ENCODE measurements at places on chromosomes 16 and 17. TPM values are rescaled to one million over a fixed set of nuclear protein-coding genes. Genes with fewer than 3 reads are reported as not detected.

GCGR gene
- total RNA-seq = 109 TPM

MAPK7 gene
- total RNA-seq = 7.7 TPM

SMIM36 gene
- total RNA-seq = not detected

USP6 gene
- 0.08 TPM for total RNA-seq

GRCh38 chr16:72805486-72805885 lies 242.4 kb downstream of the ZFHX3 start:
- no peak for DNase-seq

DNA sequence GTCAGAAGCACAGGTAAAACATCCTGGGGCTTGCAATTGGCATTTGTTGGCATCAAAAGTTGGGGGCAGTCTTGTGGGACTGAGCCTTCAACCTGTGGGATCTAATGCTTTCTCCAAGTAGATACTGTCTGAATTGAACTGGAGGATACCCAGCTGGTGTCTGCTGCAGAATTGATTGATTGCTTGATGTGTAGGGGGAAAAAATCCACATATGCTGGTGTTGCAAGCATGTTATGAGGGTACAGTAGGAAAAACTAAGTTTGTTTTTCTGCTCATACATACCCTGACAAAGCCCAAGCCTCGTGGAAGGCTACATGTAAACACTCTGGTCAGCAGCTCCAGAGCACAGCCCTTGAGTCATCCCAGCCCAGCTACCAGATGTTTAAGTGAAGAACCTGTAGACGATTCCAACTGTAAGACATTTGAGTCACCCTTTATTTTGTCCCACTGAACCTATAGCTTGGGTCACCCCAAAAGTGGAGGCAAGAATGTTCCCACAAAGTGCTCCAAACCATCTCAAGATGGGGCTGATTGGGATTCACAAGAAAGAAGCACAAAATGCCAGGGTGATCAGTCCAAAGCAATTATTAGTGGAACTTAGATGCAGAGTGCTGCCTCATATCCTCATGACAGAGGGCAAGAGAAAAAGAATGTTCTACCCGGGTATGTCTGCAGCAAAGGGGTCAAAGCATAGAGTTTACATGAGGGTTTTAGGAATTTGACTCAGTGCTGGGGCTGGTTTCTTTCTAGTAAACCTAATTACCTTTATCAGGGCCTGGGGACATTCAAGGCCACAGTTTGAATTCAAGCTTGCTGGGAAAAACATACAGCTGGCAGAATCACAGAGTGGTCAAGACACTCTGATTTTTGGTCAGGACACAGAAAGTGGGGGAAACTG lies 9.6 kb upstream of the APPBP2 start:
- DNase-seq = no peak

- no peak for DNase-seq
Observed at GRCh38 chr16:68446681-68447652, 1.3 kb downstream of the SMPD3 start.

- DNase-seq = no peak
Observed at GRCh38 chr16:27503662-27504061, 46.1 kb downstream of the GTF3C1 start.

DNA sequence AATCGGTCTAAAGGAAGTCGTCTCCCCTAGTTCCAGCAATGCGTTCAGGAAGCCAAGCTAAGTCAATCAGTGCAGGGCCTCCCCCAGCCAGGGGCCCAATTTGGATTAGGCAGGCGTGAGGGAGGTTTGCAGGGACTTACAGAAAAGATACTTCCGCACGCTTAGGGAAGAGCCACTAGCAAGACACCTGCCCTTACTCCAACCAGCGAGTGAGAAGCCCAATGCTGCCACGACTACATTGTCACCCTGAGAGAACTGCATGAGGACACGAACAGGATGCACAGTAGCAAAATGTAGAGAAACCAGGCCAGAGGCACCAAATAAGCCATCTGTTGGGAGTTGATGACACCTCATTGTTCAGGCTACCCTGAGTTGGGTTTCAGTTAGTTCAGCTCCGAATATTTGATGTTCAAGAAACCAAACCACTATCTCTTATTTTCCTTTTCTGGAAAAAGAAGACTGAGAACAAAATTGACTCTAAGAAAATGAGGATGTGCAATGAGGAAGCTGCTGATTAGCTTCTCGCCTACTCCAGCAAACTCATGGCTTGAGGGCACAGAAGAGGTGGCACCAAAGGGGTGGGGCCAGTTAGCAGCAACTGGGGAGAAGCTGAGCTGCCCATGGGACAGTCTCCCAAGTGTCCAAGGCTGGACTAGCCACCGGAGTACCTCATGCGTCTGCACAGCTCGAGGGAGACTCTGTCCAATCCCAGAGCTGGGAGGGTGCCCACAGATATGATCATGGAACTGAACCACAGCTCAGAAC lies 29.3 kb downstream of the TK2 start:
- no peak for DNase-seq

DNA sequence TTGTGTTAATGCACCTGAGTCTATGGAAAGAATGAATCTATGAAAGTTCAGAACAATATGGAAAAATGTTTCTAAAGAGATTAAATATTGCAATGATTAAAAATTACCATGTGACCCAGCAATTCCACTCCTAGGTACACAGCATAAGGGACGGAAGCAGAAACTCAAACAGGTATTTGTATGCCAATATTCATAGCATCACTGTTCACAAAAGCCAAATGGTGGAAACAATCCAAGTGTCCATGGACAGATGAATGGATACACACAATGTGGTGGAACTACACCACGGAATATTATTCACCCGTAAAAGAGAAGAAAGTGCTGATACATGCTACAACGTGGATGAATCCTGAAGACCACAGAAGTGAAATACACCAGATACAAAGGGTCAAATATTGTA lies 37.7 kb downstream of the VPS53 start:
- DNase-seq = no peak

DNA sequence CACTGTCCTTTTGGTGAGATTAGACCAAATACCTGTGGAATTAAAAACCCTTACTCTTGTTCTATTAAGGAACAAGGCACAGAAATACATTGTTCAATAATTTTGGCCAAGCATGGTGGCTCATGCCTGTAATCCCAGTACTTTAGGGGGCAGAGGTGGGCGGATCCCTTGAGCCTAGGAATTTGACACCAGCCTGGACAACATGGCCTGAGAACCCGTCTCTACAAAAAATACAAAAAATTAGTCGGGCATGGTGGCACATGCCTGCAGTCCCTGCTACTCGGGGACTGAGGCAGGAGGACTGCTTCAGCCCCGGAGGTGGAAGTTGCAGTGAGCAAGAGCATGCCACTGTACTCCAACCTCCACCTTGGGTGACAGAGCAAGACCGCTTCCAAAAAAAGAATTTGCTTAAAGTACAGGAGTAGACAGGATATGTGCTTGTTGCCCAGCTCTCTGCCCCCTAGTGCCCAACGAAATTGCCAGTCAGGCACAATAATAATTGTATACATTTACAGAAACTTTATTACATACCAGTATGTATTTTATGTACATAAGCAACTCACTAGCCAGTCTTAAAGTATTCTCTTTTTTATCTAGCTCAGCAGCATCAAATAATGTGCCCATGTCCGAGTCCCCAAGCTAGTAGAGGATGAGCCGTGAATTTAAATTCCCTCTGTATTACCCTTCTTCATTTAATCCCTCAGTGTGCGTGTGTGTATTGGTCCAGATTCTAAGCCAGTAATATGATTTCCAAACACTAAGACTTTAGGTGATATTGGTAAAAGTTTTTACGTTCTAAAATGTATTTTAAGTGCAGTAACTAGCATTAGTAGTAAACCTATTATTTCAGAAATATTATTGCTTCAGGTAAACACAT lies 1.4 kb downstream of the THUMPD1 start:
- DNase-seq = no peak

DNA sequence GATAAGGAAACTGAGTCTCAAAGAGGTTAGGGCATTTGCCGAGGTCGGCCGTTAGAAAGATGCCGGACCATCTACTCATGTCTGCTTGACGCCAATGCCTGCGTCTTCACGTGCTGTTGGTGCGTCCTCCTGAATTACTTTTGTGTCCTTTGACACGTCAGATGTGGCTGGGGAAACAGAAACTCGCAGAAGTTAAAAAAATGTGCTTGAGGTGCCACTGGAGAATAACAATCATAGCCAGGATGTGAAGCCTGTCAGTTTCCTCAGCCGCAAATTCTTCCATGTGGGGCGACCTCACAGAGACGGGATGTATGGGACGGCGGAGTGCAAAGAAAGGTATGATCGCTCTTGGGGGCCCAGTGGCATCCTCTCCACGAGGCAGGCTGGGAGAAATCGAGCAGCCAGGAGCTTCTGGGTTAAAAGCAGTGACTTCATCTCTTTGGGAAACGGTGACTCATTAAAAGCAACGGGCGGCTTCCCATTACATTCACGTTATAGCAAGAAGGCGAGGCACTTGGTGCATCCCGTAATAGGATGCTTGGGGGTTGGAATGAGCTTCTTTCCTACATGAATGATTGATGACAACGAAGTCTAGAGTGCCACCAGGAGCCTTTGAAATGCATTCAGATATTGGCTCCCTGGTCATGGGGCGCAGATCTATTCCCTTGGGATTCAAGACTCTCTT lies 67.8 kb downstream of the BMERB1 start:
- no peak for DNase-seq

DNA sequence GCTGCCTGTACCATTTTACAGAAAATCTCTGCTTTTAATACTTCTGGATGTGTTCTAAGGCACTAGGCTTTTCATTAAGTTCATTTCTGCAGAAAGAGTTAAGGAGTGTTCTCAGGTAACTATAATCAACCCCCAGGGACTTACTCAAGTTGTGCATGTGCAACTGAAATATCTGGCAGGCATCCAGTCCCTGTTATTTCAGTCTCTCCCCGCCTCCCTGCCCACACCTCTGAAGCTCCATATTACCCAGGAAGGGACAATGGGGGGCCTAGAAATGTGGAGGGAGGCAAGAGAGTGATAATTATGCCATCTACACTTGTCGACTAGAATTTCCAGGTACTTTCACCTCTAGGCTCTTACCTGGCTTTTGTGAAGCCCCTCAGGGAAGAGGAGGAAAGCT lies 432.2 kb downstream of the MAF start:
- no peak for DNase-seq

GRCh38 chr17:4420692-4421131 lies 13.0 kb upstream of the SPNS3 start:
- peak; percentile 57 for DNase-seq

- no peak for DNase-seq
Observed at GRCh38 chr17:3894911-3895343, 2.1 kb upstream of the CAMKK1 start.

GRCh38 chr16:30354423-30355143 lies 525 bp downstream of the CD2BP2 start:
- DNase-seq = no peak

GRCh38 chr17:18107061-18107790 lies 1.3 kb upstream of the MYO15A start:
- DNase-seq = no peak

DNA sequence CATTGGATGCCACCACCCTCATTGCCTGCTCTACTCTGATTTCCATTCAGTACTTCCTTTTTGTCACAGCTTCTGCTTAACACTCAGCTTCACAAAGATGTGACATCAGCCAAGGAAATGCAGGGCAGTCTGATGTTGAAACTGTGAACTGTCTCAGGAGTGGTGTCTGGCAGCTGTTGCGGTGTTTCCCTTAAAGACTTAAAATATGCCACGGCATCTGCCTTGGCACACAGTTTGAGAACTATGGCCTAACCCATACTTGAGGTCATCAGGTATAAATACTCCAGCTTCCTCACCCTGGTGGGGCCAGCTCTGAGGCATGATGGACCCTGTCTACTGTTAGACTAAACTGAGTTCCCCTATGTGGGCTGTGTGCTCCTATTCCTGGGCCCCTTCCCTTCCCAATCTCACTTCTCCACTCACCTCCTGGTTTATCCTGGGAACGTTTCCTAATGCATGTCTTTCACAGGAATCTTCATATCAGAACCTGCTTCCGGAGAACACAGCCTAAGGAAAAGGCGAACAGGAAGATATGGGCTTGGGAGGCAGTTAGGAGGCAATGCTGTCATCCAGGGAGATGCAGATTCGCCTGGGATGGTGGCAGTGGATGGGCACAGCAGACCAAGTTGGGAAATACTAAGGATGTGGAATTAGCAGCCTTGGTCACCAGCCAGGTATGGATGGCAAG lies 96.5 kb downstream of the WSCD1 start:
- DNase-seq = no peak

DNA sequence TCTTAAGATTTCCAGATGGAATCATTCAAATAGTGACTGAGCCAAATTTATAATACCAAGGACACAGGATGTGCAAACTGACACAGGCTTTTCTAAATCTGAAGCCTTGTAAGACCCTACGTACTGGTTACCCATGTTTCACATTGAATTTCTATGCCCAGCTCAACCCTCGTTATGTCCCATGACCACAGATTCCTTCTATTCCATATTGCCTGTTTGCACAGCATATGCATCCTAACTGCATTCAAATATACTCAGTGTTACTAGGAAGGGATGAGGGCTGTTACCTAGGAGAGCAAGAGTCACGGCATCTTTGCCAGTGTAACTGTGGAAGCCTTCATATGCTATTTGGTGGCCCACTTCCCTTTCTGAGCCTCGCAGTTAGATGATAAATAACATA lies 305.2 kb downstream of the SHISA9 start:
- no peak for DNase-seq

GRCh38 chr17:13521784-13522183 lies 79.9 kb downstream of the HS3ST3A1 start:
- no peak for DNase-seq

GRCh38 chr16:74558873-74559272 lies 48.0 kb downstream of the GLG1 start:
- DNase-seq = no peak

GRCh38 chr17:29292071-29292991 lies 1.6 kb downstream of the NUFIP2 start:
- peak; percentile 58 for DNase-seq

Data from left lobe of liver (tissue), 2 donors.